ENCODE measurements at places on chromosomes 13 and 19.
A peak's percentile ranks its signal among the peaks of the same experiment; 100 is the strongest.

DNA sequence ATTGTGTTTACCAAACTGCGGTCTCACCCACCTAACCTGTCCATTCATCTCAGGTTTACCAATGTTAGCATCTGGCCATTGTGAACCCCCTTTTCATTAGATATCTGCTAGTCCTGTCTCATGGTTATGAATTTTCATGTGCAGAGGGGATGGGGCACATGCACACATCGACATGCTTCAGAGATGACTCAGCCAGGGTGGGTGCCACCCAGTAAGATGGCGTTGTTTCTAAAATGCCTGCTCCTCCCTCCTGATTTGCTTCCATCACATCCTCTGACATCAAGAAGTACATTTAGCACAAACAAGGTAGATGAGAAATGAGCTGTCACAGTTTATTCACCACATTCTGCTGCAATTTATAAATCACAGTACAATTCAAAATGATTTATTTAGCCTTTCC, 51.3 kb downstream of the GPALPP1 start:
- no peak for DNase-seq

- no peak for DNase-seq
Measured at GRCh38 chr13:32107474-32107873, 75.9 kb downstream of the FRY start.

- no peak for DNase-seq
Measured at GRCh38 chr13:47252627-47253026, 355.8 kb upstream of the HTR2A start.

- DNase-seq: no peak
Measured at GRCh38 chr19:45339629-45340028, 921 bp upstream of the KLC3 start.

- no peak for DNase-seq
Measured at GRCh38 chr13:113991191-113991669, 17.4 kb upstream of the C13orf46 start.

GRCh38 chr13:27309967-27310598, 39.5 kb downstream of the RASL11A start:
- no peak for DNase-seq

DNA sequence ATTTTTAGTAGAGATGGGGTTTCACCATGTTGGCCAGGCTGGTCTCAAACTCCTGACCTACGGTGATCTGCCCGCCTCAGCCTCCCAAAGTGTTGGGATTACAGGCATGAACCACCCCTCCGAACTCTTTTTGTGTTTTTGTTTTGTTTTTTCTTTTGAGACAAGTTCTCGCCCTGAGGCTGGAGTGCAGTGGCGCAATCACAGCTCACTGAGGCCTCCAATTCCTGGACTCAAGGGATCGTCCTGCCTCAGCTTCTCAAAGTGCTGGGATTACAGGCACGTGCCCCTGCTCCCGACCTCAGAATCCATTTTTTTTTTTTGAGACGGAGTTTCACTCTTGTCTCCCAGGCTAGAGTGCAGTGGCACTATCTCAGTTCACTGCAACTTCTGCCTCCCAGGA, 11.4 kb downstream of the SIX5 start:
- no peak for DNase-seq

DNA sequence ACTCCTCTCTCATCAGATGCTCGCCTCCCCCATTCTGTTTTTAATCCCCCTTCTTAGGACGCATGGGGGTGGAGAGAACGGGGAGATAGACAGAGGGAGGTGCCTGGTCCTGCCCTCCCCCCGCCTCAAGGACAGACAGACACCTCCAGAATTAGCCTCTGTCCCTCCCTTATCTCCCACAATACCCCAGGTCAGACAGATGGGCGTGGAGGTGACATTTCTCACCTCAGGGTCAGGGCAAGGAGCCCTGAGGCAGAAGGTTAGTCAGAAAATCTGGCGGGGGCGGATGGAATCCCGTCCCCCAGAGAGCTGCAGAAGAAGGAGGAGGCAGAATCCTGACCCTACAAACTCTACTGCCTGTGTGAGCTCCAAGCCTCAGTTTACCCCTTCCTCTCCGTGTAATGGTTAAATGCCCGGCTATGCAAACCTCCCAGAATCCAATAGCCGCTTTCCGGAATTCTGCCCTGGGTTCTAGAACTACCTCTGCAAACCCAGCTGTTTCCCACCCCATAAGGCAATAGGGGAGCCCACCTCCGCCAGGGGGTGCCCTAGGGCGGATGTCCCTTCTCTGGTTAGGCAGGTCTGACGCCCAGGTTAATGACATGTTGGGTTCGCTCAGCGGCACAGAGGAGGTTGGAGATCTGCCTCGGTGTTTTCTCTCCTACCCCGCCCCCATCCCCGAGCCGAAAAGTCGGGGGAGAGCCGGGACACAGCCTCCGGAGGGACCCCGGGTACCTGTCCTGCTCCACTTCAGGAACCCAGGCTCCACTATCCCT, 900 bp downstream of the PPP1R13L start:
- no peak for DNase-seq

DNA sequence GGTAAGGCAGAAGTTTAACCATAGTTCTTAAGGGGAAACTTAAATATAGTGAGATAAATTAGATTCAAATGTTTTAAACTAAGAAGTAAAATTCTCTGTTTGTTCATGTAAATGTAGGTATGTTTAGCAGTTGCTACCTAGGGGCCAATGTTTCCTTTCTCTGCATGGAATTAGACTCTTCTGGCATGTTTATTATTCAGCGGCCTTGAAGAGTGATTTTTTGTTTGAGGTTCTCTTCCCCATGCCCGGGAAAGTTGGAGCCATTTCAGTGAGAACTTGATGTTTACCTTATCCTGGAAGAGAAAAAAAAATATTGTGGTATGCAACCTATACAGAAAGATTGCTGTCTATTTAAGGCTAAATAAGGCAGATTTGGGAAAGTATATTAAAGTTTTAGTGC, 492.9 kb downstream of the KLF5 start:
- no peak for DNase-seq

DNA sequence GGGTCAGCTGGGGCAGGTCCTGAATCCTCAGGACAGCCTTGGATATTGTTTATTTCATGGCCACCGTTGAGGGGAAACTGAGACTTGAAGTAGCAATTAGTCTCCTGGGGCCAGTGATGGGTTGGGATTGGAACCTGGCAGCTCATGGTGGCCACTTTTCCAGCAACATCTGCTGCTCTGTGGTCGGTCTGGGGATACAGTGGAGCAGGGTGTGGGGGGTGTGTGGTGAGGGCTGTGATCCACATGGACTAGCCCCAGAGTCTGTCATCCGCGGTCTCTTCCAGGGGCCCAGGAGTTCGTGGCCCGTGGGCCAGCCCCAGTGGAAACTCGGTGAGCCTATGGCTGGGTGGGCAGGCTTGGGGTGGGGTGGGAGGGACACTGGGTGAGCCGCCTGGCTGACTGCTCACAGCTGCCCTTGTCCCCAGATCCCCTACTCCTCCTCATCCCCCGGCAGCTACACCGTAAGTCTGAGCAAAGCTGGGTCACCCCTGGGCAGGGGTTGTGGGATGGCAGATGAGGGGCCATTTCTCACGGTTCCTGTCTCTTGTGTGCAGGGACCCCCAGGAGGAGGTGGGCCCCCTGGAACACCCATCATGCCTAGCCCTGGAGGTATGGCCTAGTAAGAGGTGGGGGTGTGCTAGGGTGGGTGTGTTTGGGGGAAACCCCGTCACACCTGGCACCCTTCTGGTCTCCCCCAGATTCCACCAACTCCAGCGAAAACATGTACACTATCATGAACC, 5.5 kb downstream of the ISYNA1 start:
- no peak for DNase-seq

DNA sequence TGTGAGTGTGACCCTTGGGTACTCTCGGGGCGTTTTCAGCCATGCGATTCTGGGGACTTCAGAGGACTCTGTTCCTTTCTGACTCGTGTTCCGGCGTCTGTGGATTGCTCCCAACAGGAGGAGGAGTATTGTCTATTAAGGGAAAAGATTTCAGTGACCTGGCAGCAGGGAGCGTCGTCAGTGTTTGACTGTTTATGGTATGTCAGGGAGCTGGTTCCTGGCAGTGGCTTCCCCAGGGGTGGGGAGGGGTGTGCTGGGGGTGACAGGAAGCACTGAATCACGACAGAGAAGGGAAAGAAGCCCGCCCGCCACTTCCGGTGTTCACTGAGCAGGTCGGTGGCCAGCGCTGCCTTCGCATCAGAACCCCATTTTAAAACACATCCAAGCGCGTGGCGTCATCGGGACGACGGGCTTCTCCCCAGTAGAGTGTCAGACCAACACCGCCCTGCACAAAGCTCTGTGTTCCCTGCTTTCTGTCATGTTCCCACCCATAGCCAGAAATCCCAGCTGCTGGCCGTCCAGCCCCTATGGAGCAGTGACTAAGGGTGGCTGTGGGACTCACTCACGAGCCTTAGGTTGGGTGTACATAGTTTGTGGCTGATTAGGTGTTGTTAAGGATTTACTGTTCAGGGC, 33.8 kb downstream of the COL4A2 start:
- DNase-seq: no peak

GRCh38 chr13:109790086-109790485, 3.7 kb upstream of the IRS2 start:
- DNase-seq: no peak

DNA sequence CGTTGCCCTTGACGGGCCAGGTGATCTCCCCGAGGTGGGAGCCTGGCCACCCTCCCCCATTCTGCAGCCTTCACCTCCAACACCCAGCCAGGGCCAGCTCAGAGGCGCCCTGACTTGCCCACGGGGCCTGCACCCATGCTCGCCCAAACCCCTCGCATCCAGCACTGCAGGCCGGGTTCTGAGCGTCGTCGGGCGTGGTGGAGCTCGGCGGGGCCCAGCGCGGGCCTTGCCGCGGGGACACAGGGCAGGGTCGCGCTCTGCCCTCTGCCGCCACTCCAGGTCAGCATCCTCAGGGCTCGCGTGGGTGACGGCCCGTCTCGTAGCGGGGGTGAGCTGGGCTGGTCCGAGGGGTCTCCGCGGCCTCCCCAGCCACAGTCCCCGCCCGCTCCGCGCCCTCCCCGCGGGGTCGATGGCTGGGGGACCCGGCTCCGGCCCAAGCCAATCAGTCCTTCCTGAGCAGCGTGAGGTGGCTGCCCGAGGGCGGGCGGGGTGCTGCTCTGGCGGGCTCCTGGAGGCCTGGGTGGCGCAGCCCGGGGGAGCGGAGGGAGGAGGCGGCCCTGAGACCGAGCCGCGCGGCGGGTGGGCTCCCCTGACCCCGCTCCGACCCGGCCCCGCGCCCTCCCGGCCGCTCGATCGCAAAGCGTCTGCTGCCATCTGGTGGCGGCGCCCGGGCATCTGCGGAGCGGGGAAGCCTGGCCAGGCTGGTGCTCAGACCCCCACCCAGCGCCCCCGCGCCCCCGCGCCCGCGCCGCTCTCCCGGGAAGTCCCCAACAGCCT, 61.4 kb downstream of the CCNE1 start:
- DNase-seq: peak; percentile 22

DNA sequence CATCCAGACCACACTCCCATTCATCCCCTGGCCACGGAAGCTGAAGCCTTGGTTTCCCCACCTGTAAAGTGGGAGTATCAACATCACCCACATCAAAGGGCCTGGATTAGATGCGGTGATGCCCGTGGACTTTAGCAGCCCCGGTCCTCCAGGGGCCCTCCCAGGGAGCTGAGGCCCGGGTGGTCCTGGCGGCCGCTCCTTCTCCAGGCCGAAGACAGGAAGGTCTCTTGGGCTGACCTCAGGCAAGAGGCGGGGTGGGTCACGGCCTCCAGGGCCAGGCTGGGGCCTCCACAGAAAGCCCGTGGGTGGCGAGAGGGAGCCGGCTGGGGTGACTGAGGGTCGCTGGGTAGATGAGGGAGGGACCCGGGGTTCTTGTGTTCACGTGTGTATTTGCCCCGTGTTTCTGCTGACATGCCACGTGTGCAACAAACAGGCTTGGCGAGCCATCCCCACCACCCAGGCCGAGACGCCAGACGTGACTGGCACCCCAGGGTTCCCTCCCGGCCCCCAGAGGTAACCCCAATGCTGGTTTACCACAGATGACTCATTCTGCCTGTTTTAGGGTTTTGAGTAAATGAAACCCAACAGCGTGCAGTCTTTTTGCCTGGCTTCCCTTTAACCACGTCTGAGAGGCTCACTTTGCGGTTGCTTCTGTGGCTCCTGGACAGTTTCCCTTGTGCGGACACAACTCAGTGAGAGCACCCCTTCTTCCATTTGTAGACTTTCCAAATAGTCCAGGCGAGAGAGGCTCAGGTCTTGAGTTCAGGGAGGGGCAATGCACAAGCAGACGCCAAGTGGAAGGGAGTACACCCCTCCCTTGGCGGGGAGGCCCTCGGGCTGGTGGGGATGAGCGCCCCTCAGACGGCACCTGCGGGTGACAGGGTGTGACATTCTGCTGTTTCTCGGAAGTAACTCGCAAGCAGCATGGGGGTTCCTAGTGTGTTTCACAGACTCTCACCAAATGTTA, 42.9 kb downstream of the C13orf46 start:
- no peak for DNase-seq

DNA sequence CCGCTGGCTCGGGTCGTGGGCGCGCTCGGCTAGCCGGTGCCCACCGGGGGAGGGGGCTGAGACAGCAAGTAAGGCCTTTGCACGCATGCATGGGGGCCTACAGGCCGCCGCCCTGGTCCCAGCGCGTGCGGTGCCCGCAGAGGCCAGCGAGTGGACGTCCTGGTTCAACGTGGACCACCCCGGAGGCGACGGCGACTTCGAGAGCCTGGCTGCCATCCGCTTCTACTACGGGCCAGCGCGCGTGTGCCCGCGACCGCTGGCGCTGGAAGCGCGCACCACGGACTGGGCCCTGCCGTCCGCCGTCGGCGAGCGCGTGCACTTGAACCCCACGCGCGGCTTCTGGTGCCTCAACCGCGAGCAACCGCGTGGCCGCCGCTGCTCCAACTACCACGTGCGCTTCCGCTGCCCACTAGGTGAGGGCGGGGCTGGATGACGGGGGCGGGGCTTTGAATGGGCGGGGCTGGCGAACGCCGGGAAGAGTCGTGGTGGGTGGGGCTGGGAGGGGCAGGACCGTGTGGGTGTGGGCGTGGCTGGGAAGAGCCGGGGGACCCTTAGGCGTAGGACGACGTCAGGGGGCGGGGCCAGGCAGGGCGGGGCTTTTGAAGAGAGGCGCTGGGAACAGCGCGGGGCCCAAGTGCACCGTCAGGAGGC, 2.1 kb downstream of the CILP2 start:
- peak; percentile 45 for DNase-seq
